ENCODE measurements at places on chromosomes 3 and 15. TPM values are rescaled to one million over a fixed set of nuclear protein-coding genes. Genes with fewer than 3 reads are reported as not detected.

SERPINI2 gene
- total RNA-seq = 0.81 TPM

ALDH1A3 gene
- 29.9 TPM for total RNA-seq

DNA sequence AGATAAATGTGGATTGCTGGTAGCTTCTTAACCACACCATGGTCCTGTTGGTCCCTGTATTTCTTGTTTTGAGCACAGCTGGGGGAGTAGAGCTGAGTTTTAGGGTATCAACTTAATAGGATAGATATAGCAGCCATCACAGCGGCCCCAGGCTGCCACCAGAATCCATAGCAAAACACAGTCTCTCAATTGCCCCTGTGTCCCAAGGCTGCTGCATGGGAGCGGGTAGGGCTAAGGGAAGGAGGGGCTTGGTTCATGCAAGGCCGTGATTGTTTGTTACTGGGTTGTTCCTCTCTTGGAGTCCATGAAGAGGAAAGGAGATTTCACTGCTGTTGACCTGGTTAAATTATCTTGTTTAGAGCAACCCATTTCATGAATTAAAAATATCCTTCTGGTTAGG, 22.1 kb downstream of the ARNT2 start:
- no peak for DNase-seq

- DNase-seq = no peak
Measured at GRCh38 chr3:117523418-117523817, 813.8 kb downstream of the TUSC7 start.

MUC4 gene
- total RNA-seq = not detected

- no peak for DNase-seq
Measured at GRCh38 chr3:159472611-159473010, 516.0 kb upstream of the IL12A start.

GRCh38 chr3:27610800-27611525, 111.2 kb downstream of the EOMES start:
- no peak for DNase-seq

DNA sequence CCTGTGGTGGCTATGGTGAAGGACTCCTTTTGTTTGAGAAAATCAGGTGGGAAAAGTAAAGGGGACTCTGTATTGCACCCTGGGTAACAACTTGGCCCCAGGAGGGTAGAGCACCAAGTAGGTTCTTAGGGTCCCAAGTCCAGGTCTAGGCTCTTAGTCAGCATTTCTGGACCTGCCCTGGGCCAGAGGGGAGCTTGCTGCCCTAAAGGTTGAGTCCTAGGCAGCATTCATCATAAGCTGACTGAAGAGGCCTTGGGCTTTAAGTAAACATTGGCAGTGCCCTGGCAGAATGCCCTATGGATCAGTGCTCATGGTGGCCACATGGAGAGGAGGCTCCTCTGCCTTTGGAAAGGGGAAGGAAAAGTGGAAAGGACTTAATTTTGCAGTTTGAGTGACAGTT, 268.5 kb upstream of the CTNNB1 start:
- DNase-seq = no peak

DNA sequence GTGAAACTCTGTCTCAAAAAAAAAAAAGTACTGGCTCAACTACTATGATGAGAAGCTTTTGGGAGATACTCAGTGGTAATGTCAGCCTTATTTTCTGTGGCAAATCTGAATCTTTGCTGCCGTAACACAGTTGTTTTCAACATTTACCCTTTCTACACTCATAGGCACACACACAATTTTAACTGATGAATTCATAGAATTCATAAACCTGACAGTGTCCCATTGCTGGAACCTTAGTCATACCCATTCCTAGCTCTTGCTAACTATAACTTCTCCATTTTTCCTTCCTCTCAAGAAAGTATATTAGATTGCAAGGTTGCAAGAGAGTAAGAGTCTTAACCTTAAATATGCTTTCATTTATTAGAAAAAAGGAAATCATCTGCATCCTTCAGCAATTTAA, 496.6 kb downstream of the FHIT start:
- DNase-seq = no peak

GRCh38 chr15:29688506-29689286, 133.6 kb downstream of the TJP1 start:
- no peak for DNase-seq

- DNase-seq = peak; percentile 66
Measured at GRCh38 chr15:41575282-41575681, 16.3 kb downstream of the TYRO3 start.

AVEN gene
- total RNA-seq = 20.5 TPM

GRCh38 chr3:31728403-31728802, 195.7 kb downstream of the STT3B start:
- no peak for DNase-seq

GRCh38 chr3:126999383-126999782, 16.5 kb downstream of the PLXNA1 start:
- DNase-seq = no peak

ERICH6 gene
- not detected for total RNA-seq

NME9 gene
- total RNA-seq = not detected

- DNase-seq = no peak
Measured at GRCh38 chr15:95324656-95325055, 1005.8 kb upstream of the NR2F2 start.

DNA sequence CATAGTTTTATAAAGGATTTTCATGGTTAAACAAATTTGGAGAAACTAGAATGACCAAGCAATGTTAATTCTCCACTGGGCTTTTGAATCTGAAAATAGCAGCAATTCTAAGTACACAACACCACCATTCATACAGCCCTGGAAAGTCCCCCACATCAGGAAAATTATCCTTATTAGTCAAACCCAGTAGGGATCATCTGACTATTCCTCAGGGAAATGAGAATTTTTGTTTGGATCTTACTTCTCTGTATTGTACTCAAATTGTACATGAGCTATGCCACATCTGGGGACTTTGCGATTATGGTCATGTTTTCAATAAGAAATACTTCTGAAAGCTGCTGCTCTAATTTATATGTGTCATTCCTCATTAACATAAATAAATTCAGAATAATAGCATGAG, 46.0 kb downstream of the RARB start:
- no peak for DNase-seq

- no peak for DNase-seq
Measured at GRCh38 chr3:127274200-127274760, 13.6 kb downstream of the PRR20G start.

RARB gene
- 8.9 TPM for total RNA-seq

GRCh38 chr15:75578948-75579920, at the start of gene PTPN9:
Gene PTPN9, minus strand, starts transcription at chr15:75579315. Its CDS starts 539 bp downstream, at chr15:75578776.
- peak; percentile 94 for DNase-seq

- no peak for DNase-seq
Measured at GRCh38 chr3:169637731-169638130, 25.8 kb downstream of the MECOM start.

MED12L gene
- total RNA-seq = 1.00 TPM

DNA sequence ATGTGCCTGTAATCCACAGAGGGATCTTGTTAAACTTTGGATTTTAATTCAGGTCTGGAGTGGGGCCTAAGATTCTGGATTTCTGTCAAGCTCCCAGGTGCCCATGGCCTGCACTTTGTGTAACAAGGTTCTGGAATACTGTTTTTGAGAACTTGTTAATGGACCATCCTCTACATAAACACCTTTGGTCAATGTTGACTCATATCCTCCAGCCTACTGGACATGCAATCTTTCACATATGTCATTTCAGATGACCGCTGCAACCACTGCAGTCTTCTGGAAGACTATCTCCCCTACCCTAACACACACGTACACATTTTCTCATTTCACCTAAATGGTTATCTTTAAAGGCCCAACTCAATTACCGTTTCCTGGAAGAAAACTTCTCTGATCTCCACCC, 302.1 kb upstream of the TPRG1 start:
- no peak for DNase-seq

- DNase-seq = no peak
Measured at GRCh38 chr3:120678984-120679383, 3.1 kb downstream of the HGD start.

HTR3D gene
- not detected for total RNA-seq

GRCh38 chr3:121863801-121864200, 28.8 kb downstream of the EAF2 start:
- DNase-seq = no peak

- DNase-seq = peak; percentile 45
Measured at GRCh38 chr15:77852241-77853007, 219.7 kb upstream of the LINGO1 start.

- DNase-seq = no peak
Measured at GRCh38 chr3:70580021-70580420, 267.6 kb upstream of the MDFIC2 start.

GRCh38 chr3:188889054-188889491, 282.7 kb upstream of the TPRG1 start:
- no peak for DNase-seq

GHSR gene
- not detected for total RNA-seq

DNA sequence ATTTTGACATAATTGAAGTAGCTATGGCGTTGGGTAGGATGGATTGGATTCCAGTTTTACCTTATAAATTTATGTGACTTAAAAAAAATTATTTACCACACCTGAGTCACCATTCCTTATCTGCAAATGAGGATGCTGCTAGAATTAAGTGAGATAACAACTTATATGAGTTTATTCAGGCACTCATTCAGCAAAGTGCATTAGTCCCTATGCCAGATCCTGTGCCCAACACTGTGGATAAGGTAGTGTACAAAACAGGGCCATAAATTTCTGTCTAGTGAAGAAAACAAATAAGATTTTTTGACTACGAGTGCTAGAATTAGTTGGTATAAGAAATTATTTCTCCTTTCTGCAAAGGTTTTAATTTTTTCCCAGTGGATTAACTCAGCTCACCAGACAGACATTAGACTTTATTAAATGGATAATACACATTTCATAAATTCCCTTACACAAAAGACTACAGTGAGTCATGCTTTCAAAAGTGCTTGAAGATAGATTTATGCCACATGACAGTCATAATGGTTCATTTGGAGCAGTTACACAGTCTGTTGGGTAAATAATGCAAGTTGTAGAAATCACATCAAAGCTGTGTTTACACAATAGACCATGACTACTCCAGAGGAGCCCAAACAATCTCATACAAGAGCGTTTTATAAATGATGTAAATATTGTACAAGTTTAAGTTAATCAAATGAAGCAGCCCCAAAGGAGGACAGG, 129.9 kb upstream of the TGFBR2 start:
- DNase-seq = no peak

DNA sequence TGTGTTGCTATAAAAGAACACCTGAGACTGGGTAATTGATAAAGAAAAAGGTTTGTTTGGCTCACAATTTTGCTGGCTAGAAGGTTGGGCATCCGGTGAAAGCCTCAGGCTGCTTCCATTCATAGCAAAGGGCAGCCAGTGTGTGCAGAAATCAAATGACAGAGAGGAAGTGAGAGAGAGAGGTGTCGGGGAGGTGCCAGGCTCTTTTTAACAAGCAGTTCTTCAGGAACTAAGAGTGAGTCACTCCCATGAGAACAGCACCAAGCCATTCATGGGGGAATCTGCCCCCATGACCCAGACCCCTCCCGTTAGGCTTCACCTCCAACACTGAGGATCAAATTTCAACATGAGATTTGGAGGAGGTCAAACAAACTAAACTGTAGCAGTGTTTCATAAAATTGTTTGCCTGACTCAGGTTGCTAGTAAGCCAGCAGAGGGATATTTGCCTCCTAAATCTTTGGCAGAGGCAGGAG, 4.5 kb upstream of the PARP15 start:
- DNase-seq = no peak

DNA sequence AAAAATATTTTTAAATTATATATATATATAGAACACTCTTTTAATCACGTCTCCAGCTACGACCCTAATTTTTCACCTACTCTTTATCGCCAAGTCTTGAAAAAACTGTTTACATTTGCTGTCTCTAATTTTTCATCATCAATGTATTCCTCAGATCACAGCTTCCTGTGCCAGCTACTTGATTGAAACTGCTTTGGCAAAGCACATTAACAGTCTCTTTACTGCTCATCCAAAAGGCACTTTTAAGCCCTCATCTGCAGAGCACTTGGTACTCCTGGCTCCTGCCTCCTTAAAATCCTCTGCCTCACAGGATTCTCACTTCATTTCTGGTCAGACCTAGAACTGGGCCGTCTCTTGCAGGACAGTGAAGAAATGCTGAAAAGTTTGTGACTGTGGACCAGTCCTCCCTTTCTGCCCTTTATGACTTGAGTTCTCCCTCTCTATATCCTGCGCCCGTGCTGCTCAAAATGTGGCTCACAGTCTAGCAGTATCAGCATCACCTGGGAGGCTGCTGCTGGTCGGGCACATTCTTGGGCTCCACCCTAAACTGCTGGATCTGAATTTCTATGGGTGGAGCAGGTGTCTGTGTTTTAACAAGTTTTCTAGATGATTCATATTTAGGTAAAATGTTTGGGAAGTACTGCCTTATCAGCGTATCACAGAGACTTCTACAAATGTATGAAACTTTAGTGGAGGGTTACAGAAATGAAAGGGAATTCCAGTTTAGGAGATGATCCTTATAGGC, 196.8 kb downstream of the ADAMTSL3 start:
- DNase-seq = no peak

IL5RA gene
- total RNA-seq = not detected

ATP13A5 gene
- total RNA-seq = not detected

GRCh38 chr15:89187301-89187985, 33.9 kb downstream of the RLBP1 start:
- DNase-seq = no peak

LSAMP gene
- 3.7 TPM for total RNA-seq

- no peak for DNase-seq
Measured at GRCh38 chr3:52064561-52064960, 8.2 kb upstream of the DUSP7 start.

LCTL gene
- not detected for total RNA-seq

GRCh38 chr3:116161575-116162525, 283.4 kb downstream of the LSAMP start:
- no peak for DNase-seq

DNA sequence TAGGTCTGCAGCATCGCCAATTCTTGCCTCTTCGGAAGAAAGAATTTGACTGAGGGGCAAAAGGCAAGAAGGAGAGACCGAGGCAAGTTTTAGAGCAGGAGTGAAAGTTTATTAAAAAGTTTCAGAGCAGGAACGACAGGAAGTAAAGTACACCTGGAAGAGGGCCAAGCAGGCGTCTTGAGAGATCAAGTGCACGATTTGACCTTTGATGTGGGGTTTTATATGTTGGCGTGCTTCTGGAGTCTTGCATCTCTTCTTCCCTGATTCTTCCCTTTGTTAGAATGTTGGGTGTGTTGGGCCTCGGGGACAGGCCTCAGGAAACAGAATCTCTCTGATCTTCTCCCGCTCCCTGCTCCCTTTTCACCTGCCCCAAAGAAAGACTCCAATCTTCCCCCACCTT, 40.6 kb upstream of the FLNB start:
- DNase-seq = no peak

All from posterior vena cava (tissue), 2 donors.